HFF-Myc (cell line): ENCODE measurements at places on chromosomes 12 and 14.

- no peak for DNase-seq
Measured at GRCh38 chr14:91396959-91397815, 20.4 kb downstream of the CCDC88C start.

DNA sequence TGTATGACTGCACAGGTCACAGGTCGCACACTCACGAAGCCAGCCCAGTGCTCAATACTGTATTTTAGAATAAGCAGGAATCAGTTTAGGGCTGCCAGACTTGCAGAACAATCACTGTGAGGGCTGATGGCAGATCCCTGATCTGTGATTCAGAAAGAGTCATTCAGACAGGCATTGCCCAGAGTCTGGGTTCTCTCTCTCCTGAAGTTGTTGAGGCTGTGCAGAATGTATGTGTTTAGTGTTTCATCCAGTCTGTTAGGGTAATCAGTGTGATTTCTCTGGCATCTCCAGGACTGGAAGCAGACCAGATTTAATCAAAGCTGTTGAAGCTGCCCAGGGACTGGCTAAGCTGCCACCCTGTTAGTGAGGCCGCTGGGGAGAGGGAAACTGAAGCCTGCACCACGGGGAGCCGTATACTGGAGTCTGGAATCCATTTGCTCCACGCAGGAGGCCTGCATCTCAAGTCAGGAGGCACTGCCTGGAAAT lies 69.3 kb downstream of the ETV6 start:
- no peak for DNase-seq

- DNase-seq = no peak
Measured at GRCh38 chr12:119262388-119262787, 72.1 kb upstream of the CCDC60 start.

DNA sequence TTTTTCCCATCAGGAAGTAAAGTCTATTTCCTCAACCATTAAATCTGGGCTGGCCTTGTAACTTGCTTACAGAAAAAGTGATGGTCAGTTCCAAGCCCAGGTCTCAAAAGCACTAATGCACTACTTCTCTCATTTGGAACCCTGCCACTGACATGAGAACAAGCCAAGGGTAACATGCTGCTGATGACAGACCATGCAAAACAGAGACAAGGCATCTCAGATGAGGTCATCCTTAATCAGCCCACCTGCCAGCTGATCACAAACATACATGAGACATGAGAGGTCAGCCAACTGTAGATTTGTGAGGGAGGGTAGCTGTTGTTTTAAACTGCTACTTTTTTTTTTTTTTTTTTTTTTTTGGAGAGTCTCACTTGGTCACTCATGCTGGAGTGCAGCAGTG lies 16.2 kb downstream of the TWF1 start:
- DNase-seq = no peak

- no peak for DNase-seq
Measured at GRCh38 chr12:97140355-97140754, 233.3 kb downstream of the NEDD1 start.

DNA sequence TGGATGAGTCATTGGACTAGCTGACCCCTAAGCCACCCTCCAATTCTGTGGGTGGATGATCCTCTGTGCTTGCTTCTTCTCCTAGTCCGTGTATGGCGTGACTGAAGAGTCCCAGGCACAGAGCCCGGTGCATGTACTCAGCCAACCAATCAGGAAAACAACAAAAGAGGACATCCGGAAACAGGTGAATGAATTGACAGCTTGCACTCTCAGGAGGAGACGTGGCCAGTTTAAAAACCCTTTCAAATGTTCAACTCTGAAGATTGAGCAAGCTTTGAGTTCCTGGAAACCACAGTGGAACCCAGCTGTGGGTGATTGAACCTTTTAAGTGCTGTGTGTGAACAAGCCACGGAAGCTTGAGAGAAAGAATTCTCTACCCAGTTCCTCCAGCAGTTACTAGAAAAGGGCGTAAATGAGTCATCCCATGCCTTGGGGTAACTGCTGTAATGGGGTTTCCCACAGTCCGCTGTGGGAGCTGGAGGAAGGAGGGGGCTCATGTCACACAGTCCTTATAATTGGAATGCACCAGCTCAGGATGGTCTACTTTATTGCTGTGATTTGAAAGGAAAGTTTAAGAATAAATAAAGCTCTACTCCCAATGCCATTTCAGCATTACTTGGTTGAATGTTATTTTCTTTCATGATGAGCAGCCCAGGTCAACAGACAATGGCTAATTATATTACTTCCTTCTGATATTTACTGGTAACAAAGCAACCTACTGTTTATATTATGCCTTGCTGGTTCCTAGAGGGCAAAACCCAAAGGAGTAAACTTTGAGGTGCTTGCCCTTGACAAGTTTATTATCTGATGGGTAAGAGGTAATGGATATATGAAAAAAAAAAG lies 417.0 kb downstream of the DPF3 start:
- DNase-seq = peak; percentile 16

DNA sequence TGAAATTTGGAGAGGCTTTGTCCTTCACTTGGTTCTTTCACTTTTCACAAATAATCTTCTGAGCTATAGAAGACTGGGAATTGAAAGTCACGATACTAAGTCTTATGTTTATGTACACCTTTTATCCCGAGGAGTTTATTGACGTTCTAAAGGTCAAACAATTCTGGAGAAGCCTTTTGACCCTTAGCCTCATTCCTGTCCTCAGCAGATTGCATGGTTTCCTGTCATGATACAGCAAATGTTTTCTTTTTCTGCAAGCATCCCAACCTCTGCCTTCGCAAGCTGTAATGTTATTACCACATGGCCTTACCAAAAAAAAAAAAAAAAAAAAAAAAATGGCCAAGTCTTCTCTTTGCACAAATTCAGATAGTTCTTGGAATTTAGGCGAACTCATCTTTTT lies 411.7 kb upstream of the FLRT2 start:
- DNase-seq = no peak

DNA sequence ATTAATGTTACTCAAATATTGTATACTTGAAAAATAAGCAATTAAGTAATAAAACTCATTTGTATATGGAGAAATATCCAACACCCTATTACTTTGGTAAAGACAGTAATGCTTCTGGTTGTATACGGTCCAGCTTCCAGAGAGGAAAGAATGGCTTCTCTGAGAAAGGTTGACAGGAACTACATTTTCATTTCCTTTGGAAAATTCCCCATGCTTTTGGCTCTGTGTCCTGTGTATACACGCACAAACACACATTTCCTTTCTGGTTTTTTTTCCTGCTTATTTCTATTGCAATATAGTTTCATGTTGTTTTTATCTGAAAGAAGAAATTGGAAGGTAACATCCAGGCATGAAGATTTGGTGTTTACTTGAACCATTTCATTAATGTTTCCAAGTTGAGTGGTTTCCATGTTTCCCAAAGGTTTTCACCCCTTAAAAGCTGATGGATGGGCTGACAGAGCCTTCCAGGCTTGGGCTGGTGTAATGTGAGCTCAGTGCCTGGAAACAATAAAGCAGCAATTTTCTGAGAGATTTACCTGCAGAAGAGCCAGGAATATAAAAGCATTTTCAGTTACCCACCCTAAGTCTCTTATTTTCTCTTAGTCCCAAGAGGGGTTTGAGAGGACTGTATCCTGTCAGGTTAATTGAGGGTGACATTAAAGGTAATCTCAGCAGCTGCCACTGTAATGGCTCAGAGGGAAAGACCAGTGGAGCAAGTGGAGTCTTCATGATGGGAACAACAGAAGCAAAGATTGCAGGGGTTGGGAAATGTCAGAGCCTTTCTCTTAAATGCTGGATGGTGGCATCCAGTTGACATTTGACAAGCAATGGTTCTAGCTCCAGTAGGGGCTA lies 33.4 kb upstream of the TMTC1 start:
- no peak for DNase-seq

- DNase-seq = no peak
Measured at GRCh38 chr12:6249580-6249979, 49.4 kb downstream of the CD9 start.

- no peak for DNase-seq
Measured at GRCh38 chr12:117362391-117362790, 965 bp upstream of the NOS1 start.

DNA sequence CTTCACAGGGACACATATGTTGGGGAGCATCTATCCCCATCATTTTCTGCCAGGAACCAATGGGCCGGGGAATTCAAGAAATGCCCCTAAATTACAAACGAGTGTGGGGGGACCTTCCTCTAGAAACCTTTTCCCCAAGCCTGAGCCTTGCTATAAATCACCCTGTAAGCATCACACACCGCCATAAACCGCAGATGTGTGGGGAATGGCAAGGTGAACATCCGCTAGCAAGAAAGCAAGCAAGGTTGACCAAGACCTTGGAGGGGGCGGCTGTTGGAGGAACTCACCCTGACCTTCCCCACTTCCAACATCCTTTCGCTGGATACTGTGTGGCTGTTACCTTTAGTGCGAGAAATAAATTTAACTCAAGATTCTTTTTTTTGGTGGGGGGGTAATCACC lies 693.3 kb upstream of the TBX3 start:
- DNase-seq = no peak

DNA sequence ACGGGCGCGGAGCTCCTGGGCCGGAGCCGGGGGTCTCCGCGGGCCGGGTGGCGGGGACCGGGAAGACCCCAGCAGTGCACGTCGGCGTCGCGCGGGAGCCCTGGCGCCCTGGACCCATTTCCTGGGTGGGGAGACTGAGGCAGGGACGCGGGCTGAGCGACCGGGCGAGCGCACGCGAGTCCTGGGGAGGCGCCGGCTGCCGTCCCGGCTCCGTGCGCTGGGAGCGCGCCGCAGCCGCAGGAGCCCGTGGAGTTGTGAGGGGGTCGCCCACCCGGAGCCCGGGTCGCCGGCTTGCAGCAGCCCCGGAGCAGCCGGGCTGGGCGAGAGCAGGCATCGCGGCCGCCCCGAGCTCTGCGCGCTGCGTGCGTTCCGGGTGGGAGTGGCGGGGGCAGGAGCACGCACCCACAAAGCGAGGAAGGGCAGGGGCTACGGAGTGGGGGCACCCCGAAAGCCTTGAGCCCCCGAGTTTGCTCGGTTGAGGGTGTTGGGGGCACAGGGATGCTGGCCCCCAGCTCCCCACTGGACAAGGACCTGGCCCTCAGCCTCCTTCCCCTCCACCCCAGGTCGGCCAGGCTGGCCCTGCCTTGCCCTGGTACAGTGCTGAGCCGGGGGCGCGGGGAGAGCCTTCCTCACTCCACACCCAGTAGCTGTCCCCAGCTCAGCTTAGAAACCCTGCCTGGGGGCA lies 620 bp downstream of the MMP17 start:
- no peak for DNase-seq

- DNase-seq = no peak
Measured at GRCh38 chr12:104863296-104863948, 94.7 kb downstream of the SLC41A2 start.

- no peak for DNase-seq
Measured at GRCh38 chr12:93868771-93869170, 191.6 kb downstream of the CRADD start.

GRCh38 chr12:69501154-69501895 lies 31.1 kb downstream of the FRS2 start:
- DNase-seq = no peak

GRCh38 chr12:54861927-54862326 lies 7.6 kb downstream of the MUCL1 start:
- DNase-seq = no peak

GRCh38 chr14:102733326-102733725 lies 43.9 kb upstream of the TRAF3 start:
- no peak for DNase-seq

GRCh38 chr12:22729957-22730443 lies 105.0 kb downstream of the ETNK1 start:
- DNase-seq = no peak

DNA sequence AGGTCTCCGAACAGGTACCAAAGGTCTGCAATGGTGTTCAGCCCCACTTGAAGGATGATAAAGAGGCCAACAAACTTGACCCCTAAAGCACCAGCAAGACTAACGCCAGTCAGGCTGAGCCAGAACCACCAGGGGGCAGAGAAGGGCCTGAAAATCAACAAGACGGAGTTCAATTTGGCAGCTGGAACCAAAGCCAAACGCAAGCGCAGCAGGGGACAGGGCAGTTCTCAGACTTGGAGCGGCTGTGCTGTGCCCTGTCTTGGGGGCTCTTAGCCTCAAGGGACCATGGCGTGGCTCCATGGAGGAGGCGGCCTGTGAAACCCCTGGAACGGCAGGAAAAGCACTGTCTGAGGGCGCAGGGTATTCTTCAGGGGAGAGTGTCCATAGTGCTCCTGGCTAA lies 19.6 kb downstream of the POMT2 start:
- no peak for DNase-seq

GRCh38 chr12:48110691-48111311 lies 4.9 kb upstream of the SENP1 start:
- DNase-seq = no peak

DNA sequence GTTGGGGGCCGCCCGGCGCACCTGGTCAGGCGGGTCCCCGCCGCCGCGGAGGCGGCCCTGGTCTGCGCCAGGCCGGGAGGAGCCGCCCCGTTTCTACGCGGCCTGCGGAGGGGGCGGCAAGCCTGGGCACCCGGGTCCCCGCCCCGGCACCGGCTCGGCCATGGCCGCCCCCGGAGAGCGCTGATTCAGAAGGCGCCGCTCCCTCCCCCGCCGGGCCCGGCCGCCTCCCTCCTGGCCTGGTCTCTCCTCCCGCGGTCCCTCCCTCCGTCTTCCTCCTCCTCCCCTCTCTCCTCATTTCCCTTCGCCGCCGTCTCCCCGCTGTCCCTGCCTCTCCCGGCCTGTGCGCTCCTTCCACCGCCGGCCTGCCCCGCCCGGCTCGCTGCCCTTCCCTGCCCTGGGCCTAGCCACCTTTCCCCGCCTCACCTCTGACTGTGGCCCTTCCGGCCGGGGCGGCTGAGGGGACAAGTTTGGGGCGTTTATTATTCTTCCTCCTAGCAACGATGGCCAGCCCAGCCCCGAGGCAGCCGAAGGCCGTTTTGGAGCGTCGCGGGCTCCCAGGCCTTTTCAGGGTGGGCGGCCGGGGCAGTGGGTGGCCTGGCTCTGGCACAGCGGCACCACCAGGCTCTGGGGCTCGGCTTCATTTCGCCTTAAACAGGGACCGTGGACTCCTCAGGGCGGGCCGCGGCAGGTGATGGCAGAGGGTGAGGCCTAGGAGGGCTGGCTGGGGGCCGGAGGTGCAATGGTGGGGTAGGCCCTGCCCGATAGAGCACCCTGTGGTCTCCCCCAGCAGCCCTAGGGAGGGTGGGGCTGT lies 768 bp downstream of the CEP170B start:
- no peak for DNase-seq

- no peak for DNase-seq
Measured at GRCh38 chr12:123732251-123732650, 20.1 kb downstream of the ATP6V0A2 start.
